ENCODE measurements at places on chromosomes 16 and 17.
A peak's percentile ranks its signal among the peaks of the same experiment; 100 is the strongest.

- DNase-seq = no peak
Observed at GRCh38 chr16:54585094-54585997, 298.8 kb upstream of the IRX3 start.

DNA sequence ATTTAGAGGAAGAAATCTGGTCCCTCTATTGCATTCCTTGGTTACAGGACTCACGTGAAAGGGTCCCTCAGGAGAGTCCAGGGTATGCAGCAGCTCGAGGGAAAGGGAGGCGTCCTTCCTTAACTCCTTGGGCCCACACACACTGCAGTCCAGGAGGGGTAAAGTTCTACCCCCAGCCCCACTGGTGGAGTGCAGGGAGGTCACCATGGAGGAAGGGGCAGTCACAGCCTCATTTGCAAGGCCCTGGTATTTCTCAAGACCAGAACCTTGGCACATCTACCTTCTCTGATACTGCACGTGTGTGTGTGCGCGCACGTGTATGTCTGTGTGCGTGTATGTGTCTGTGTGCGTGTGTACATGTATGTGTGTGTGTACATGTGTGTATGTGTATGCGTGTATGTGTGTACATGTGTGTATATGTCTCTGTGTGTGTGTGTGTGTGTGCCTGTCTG, 11.1 kb downstream of the HIC1 start:
- no peak for DNase-seq

DNA sequence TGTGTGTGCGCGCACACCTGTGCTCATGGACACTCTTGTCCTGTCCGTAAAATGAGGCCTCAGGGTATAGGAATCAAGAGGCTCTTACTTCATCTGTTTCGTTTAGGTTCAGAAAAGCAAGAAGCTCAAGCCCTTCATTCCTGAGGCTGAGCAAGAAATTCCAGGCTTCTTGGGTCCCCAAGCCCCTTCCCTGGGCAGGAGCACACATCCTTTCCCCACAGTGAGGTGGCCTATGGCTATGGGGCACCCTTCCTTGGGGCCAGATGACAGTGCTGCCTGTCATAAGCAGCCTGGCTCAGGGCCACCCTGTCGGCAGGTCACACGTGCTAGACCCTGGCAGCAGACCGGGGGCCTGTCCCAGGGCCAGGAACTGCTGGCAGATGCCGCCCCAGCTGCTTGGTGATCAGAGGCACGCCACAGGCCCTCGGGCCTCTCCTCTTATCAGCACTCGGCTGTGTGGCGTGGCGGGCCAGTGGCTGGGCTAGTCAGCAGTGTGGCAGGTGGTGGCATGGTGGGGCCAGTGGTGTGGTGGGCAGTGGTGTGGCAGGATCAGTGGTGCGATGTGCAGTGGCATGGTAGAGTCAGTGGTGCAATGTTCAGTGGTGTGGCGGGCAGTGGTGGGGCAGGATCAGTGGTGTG, 50.2 kb downstream of the NKD1 start:
- DNase-seq = no peak

GRCh38 chr17:27455236-27455913, 873 bp upstream of the KSR1 start:
- DNase-seq = no peak

GRCh38 chr16:73206151-73206707, 158.3 kb upstream of the ZFHX3 start:
- DNase-seq = no peak

DNA sequence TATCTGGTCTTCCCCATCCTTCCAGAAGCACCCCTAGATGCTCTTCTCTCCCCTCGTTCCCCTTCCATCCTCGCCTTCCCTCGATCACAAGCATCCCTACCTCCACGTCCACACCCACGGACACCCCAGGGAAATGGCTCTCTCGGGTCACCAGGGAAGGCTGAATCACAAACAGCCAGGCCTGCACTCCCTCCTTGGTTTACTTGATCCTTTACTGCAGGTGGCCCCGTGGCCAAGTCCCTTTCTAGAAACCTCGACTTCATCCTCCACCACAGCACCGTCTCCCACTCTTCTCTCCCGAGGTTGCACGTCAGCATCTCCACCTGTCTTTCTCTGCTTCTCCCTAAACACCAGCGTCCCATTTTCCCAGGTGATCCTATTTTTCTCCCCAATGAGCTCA, 6.5 kb upstream of the RBFOX3 start:
- DNase-seq = no peak

DNA sequence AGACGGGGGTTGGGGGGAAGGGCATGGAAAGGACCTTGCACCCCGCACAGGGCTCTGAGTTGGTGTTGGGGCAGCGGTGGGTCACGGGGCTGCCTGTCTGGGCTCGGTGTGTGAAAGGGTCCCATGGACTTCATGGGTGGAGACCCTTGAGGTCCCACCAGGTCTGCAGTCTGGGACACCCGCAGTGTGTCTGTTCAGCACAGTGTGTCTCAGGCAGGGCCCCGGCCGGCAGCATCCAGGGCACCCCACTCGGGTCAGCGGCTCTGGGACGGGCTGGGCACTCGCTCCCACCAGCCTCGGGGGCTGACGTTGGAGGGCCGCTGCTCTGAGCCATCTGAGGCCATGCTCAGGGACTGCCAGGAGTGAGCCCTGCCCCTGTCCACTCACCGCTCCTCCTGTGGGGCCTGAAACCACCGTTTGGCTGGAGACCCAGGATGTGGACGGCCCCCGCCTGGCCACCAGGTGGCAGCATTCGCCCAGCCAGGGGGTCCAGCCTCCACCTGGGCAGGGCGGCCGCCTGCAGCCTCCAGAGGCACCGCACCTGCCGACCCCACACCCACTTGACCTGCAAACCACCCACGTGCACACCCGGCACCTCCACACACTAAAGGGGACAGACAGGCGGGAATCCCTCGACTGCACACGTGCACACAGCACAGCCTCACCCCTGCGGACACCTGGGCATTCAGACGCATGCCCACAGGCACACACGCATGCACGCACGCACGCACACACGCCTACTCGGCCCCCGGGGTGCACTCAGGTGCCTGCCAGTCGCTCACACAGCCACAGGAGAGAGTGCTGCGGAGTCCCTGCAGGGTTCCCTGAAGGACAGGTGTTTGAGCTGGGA, 10.1 kb upstream of the ZFPM1 start:
- DNase-seq = no peak

DNA sequence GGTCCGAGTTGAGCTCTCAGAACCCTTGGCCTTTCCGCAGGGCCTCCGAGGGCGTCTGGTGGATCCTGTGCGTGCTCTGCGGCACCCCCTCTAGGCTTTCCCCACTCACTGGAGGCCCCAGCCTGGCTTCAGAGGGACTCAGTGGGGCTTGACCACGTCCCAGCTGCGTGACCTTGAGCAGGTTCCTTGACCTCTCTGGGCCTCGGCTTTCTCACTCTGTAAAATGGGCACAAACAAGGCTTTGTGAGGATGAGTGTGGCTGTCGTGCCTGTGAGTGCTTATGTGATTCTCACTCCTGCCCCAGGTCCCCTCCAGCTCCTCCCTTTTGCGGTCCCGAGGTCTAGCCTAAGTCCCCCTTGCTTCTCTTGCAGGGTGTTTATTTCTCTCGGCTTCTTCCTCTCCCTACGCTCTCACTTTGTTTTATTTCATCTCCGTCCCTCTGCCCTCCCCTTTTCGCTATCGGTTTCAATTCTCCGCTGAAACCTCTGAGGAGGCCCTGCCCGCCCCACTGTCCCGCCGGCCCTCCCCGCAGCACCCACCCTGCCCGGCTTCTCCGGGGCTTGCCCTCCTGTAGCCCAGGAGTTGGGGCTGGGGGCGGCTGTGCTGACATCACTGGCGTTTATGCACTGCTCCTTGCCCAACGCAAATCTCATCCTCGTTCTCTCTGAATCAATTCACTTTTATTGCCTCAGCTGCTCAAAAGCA, 82.3 kb upstream of the CBX4 start:
- DNase-seq = no peak

GRCh38 chr16:79612207-79612606, 11.7 kb upstream of the MAF start:
- no peak for DNase-seq

GRCh38 chr17:78818932-78819331, 21.7 kb downstream of the USP36 start:
- DNase-seq = no peak

GRCh38 chr16:12173121-12173520, 196.6 kb downstream of the SNX29 start:
- no peak for DNase-seq

DNA sequence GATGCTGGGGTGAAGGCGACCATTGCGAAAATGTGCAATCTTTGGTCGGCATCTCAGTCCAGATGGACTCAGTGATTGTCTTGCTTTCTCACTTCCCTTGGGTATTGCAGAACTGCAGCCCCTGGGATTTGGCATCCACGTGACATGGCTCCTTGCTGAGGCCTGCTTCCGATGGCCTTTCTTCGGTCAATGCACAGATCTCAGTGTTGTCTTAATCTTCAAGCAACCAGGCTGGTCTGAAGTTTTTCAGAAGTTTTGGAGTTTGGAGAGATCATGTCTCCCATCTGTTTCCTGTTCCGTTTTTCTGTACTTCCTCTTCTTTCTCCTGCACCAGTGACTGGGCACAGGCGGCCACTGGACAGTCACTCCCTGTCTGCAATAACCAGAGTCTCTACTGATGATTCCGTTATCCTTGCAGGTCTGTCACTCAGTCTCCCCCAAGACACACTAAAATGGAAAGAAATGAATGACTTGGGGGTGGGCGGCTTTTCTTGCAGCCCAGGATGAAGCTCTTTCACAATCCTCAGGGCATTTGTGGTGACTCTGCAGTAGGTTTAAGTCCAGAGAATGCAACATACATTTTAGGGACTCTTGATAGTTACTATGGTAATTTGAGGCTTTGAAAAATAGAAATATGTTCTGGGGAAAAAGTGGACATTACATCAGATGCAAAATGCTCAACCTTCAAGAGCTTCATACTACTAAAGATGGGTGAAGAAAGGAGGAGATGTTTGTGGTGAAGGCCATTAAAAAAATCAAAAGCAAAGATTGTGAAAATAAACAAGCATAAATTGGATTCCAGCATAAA, 106.3 kb upstream of the ZFHX3 start:
- DNase-seq = no peak

DNA sequence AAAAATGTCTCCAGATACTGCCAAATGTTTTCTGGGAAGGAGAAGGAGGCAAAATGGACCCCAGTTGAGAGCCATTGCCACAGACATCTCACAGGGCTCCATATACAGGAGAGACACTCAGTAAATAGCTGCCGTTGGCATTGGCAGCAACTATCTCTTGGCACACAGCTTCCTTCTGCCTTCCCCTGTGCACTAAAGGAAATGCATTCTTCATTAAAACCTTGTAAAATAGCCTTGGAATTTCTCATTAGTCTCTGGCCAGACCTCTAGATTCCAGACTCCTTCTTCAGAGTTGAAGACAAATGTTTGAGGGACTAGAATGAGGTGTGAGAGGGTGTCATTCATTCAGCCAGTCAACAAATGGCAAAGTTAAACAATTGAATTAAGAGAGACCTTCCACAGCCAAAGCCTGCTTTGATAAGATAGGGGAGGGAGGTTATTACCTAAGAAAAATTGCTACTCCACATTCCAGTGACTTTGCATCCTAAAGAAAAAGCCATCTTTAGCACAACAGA, 223.9 kb upstream of the HS3ST3A1 start:
- DNase-seq = peak; percentile 1

GRCh38 chr16:80004113-80004512, 403.6 kb upstream of the MAF start:
- no peak for DNase-seq

DNA sequence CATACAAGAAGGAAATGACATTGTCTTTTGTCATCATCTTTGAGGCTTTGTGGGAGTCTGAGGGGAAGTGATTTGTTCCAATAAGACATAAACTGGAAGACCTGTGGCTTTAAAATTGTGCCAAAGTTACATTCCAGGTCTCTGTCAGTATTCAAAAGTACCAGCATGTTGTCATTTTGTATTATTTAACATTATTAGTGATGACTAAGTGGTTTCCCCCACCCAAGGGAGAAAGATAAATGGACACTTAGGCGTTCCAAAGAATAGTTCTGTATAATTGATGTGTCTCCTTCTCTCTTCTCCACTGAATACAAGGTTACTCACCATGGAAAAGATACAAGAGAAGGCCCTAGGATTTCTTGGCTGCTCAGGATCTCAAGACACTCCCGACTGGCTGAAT, 3.8 kb downstream of the CFAP97D1 start:
- no peak for DNase-seq

All from AG04449 (cell line).